ENCODE measurements at places on chromosomes 13 and 19.

DNA sequence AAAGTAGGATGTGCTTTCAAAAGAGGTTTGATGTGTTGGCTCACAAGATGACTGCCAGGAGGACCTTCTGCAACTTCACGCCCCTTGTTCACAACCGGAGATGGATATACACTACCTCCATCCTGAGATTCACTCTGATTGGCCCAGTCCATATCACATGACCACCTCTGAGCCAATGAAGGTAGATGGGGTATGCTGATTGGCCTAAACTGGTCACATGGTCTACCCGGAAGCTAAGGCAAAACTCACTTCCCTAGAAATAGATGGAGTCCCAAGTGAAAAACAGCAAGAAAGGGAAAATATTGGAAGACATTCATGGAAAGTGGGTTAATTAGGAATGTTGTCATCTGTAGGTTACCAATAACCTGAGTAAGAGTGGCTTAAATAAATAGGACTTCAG lies 119.7 kb upstream of the MRI1 start:
- no peak for DNase-seq

- DNase-seq, result peak; percentile 15
Measured at GRCh38 chr13:75400775-75401174, 81.2 kb downstream of the TBC1D4 start.

DNA sequence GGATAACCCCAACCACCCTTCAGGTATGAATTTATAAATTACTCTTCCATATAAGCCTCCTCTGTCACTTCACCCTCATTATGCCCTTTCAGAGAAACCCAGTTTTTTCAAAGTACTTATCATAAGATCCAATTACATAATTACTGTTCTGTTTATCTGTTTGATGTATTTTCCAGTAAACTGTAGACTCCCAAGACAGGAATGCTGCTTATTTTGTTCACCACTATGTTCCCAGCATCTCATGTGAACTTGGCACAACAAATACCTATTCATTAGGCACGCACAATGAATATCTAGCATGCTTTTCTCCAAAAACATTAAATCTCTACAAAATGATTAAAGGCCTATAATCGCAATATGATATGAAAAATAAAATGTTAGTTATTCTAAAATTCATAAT lies 13.2 kb downstream of the ENOX1 start:
- no peak for DNase-seq

- peak; percentile 93 for DNase-seq
Measured at GRCh38 chr19:41541990-41542584, 33.9 kb upstream of the CEACAM21 start.

GRCh38 chr13:26112843-26113242 lies 61.0 kb upstream of the SHISA2 start:
- no peak for DNase-seq

- no peak for DNase-seq
Measured at GRCh38 chr13:74256969-74257368, 122.8 kb upstream of the KLF12 start.

GRCh38 chr19:17496337-17496997 lies 15.0 kb upstream of the PGLS start:
- DNase-seq, result peak; percentile 94
